ENCODE measurements at places on chromosomes 3 and 15. TPM values are rescaled to one million over a fixed set of nuclear protein-coding genes. Genes with fewer than 3 reads are reported as not detected.

The CACNA1D gene
- 1.5 TPM for total RNA-seq

DNA sequence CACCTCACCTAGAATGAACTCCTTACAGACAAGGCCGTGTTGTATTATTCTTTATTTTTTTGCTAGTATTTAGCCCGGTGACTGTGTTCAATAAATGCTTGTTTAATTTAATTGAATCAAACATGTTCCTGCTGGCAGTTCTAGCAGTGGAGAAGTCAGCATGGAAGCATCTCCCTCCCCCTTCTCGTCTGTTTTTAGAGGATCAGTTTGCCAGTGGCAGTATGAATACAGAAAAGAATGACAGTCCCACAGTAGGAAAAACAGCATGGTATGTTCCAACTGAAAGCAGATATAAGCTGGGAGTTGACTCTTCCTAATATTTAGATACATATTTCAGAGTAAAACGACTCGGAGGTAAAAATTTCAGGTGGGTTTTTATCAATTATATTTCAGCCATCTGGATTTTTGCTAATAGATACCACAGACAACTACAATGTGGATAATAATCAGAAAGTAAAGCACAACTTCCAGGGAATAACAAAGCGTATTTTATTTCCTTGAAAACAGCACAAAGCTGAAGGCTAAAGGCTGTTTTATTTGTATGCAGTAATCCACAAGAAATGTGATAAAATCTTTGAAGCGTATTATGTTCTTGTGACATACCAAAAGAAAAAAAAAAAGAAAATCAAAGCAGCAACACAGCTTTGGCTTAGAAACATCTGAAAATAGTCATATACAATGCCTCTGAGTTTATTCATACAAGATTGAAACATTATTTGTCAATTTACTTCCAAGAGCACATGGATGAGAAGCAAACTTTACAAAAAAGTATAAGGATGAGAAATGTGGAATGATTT, 244.5 kb upstream of the KCNMB2 start:
- DNase-seq = peak; percentile 36

GRCh38 chr3:117120014-117120413, 410.4 kb downstream of the TUSC7 start:
- no peak for DNase-seq

The TM6SF1 gene
- not detected for total RNA-seq

DNA sequence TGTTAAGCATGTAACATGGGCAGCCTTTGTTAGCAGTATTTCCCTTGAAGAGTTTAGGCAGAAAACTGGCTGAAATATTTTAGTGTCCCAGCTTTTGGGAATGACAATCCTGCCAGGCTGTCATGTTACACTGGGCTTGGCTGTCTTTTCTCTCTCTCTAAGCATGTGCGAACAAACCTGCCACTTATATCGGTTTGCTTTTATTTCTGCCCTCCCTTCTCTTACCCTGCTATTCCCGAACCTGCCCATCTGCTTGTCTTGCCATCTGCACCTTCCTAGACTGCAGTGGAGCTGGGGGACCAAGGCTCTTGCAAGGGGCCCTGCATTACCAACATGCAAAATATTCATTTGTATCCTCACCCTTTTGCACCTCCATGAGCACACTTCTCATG, 339.6 kb downstream of the EPHB1 start:
- DNase-seq = no peak

DNA sequence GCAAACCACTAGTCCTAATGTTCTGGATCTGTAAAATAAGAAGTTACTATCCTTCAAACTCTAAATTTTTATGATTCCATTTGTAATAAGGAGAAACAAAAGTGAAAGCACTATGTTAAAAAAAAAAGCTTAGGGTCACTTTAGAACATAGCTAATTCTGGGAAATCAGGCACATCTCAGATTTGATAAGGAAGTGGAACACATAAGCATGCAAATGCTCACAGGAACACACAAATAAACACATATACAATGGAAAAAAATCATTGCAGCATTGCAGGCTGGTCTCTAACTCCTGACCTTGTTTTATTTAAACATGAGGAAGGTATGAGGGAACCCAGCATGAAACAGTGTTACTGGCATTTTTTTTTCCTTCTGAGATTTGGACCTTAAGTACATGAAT, 63.2 kb upstream of the TNFSF10 start:
- DNase-seq = no peak

The HDC gene
- not detected for total RNA-seq

- peak; percentile 38 for DNase-seq
Observed at GRCh38 chr3:143158014-143158988, 38.7 kb downstream of the CHST2 start.

The CDCP1 gene
- total RNA-seq = 58.9 TPM

DNA sequence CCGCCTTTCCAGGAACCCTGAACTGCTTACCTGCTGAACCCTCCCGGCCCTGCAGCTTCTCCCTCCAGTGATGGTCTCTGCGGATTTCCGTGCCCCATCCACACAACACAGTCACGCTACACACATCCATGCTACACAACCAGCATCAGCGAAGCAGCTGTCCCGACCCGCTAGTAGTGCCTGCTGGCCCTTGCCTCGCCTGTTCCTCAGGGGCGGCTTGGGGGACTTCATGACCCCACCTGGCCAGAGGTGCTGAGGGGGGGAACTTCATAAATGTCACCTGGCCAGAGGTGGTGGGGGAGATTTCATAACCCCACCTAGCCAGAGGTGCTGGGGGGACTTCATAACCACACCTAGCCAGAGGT, 530 bp upstream of the TUBGCP5 start:
- DNase-seq = no peak

DNA sequence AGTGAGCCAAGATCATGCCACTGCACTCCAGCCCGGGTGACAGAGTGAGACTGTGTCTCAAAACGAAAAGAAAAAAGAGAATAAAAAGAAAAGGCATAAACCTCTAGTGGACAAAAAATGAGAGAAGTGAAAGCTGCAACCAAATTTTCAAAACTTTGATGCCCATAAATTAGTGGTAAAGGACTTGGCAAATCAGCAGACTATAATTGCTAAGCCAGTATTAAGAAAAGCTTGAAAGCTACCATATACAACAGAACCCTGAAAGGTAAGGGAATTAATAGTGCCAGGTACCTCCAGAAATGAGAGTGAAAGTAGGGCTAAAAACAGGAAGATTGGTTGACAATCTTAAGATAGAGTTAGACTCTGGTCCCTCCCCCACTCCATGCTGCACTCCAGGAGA, 32.9 kb upstream of the SLC22A13 start:
- no peak for DNase-seq

DNA sequence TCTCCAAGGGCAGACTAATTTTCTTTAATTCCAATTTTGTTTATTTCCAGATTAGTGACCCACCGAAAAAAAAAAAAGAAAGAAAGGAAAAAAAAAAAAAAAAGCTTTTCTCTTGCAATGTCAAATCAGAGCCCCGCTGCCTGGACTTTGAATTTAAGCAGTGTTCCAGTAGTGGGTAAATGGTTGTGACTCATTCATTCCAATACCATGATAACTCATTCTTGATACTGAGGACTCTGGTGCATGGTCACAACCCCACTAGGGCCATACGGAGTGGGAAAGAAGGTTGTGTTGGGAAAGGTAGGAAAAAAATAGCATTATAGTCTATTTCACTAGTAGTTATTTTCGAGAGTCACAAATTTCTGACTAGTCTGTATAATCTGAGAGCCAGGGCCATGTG, 59.1 kb upstream of the COL8A1 start:
- DNase-seq = peak; percentile 88

DNA sequence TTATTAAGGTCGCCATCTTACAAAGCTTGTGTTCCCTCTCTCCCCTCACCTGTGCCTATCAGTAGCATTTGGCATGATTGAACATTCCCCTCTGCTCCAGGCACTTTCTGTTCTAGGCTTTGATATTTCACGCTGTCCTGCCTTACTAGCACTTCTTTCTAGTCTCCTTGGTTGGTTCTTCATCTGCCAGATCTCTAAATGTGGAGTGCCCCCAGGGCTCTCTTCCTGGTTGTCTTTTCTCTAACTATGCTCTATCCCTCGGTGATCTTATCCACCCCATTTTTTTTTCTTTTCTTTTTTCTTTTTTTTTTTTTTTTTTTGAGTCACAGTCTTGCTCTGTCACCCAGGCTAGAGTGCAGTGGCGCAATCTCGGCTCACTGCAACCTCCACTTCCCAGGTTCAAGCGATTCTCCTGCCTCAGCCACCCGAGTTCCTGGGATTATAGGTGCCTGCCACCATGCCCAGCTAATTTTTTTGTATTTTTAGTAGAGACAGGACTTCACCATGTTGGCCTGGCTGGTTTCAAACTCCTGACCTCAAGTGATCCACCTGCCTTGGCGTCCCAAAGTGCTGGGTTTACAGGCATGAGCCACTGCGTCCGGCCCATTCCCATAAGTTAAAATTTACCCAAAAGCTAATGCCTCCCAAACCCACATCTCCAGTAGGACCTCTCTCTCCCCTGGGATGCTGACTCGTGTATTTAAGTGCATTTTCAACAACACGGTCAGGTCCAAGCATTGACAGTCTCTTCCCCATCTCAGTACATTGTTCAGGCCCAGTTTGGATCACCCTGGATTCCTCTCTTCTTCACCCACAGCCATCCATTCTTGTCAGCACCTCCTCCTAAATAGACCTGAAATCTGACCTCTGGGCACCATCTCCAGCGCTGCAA, 5.2 kb downstream of the NUSAP1 start:
- DNase-seq = no peak

The RBPMS2 gene
- 0.05 TPM for total RNA-seq

The TICRR gene
- total RNA-seq = 0.65 TPM

The GRIP2 gene
- total RNA-seq = not detected

The CTDSPL gene
- 43.4 TPM for total RNA-seq

The CHDH gene
- total RNA-seq = 4.9 TPM

The CHRNA5 gene
- total RNA-seq = 4.1 TPM

GRCh38 chr3:116667324-116667723, 42.3 kb upstream of the TUSC7 start:
- no peak for DNase-seq

- DNase-seq = no peak
Observed at GRCh38 chr3:27616031-27616430, 106.1 kb downstream of the EOMES start.

DNA sequence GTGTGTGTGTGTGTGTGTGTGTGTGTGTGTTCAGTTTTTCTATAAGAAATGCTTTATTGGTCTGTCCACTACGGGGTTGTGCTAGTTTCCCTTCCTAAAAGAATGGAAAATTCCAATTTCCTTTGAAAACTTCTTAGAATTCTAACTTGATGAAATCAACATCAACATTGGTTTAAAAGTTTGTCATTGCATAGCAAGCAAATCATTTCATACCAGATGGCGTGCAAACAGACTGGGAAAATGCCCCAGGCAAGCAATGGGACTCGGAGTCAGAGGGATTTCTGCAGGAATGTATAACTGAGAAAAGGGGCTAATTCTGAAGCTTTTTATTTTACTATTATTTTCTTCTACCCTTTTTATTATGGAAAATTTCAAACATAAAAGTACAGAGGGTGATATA, 13.1 kb upstream of the DYNC1LI1 start:
- DNase-seq = no peak

The CRBN gene
- total RNA-seq = 147 TPM

Measured in renal cortical epithelial cell (primary cell).